ENCODE measurements at places on chromosomes 16 and 17. TPM values are rescaled to one million over a fixed set of nuclear protein-coding genes. Genes with fewer than 3 reads are reported as not detected.
A peak's percentile ranks its signal among the peaks of the same experiment; 100 is the strongest.

KCNG4 gene
- total RNA-seq, result not detected

SNN gene
- total RNA-seq, result 5.6 TPM

PYCARD gene
- 118 TPM for total RNA-seq

- no peaks in the 10 kb centered on the region for H3K27me3 ChIP-seq
- no peak overlapping the region for H3K27ac ChIP-seq
Measured at GRCh38 chr16:82331397-82331796, 161.4 kb upstream of the MPHOSPH6 start.

GRCh38 chr16:11107780-11108465 is 148.1 kb downstream of the SOCS1 start:
- DNase-seq, result no peak
- no peak overlapping the region for H3K4me3 ChIP-seq
- H3K27ac ChIP-seq, result no peak overlapping the region

GRCh38 chr16:64440005-64440404 is 681.9 kb downstream of the CDH11 start:
- no peaks in the 10 kb centered on the region for H3K27me3 ChIP-seq
- H3K4me1 ChIP-seq, result no peaks in the 10 kb centered on the region
- H3K36me3 ChIP-seq, result no peaks in the 10 kb centered on the region
- DNase-seq, result no peak

- no peak for DNase-seq
- no peaks in the 10 kb centered on the region for H3K36me3 ChIP-seq
- H3K27ac ChIP-seq, result peak overlapping the region; percentile 15
- no peaks in the 10 kb centered on the region for H3K4me1 ChIP-seq
- H3K4me3 ChIP-seq, result no peak overlapping the region
Measured at GRCh38 chr17:2418572-2418971, 17.7 kb upstream of the MNT start.

GRCh38 chr17:29617481-29618271 is 5.0 kb downstream of the CORO6 start:
- peaks cover 4% of the 10 kb centered on the region for H3K27me3 ChIP-seq
- H3K4me1 ChIP-seq, result peaks cover 26% of the 10 kb centered on the region
- peak; percentile 89 for DNase-seq
- H3K36me3 ChIP-seq, result no peaks in the 10 kb centered on the region
- peak overlapping the region; percentile 33 for H3K4me3 ChIP-seq

DNA sequence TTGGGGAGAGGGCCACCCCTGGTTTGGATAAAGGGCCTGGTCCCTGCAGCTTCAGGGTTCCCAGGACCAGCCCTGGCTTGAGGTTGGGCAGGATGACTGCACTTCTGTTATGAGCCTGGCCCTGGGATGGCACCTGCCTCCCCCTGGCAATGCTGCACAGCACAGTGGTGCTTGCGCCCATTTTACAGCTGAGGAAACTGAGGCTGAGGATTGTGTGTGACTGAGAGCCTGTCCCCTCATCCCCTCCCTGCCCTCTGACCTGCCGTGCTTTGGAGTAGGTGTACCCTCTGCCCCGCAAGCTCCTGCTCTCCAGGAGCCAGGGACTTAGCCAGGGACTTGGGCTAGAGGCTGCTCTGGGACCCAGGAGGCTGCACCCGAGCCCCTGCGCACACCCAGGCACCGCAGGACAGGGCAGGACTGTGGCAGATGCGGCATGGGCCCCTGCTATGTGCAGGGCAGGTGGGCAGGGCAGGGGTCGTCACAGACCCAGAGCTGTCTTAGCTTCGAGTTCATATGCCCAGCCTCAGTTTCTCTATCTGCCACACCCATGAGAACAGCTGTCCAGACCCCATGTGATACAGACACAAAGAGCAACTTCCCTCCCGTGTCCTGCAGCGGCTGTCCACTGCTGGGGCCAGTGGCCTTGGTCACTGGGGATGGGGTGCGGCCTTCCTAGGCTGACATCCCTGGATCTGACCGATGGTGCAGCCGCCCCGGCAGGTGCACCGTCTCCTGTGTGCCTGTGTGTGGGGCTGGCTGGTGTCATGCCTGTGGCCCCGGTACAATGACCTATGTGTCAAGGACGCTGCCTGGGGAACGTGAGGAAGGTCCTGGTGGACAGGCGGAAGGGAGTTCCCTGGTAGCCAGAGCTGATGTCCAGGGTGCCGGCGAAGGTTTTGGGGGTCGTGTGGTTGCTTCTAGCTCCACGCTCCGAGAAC is 36.6 kb downstream of the BAHCC1 start:
- no peak overlapping the region for H3K4me3 ChIP-seq
- H3K27me3 ChIP-seq, result no peaks in the 10 kb centered on the region
- H3K36me3 ChIP-seq, result no peaks in the 10 kb centered on the region
- no peak for DNase-seq

- H3K27ac ChIP-seq, result no peak overlapping the region
- H3K4me1 ChIP-seq, result peaks cover 19% of the 10 kb centered on the region
- no peaks in the 10 kb centered on the region for H3K36me3 ChIP-seq
- no peaks in the 10 kb centered on the region for H3K27me3 ChIP-seq
- no peak overlapping the region for H3K4me3 ChIP-seq
Measured at GRCh38 chr17:35804658-35805192, 4.6 kb upstream of the TAF15 start.
